ENCODE measurements at places on chromosomes 7 and 10.

- DNase-seq, result no peak
Observed at GRCh38 chr7:83211685-83212084, 49.0 kb upstream of the PCLO start.

DNA sequence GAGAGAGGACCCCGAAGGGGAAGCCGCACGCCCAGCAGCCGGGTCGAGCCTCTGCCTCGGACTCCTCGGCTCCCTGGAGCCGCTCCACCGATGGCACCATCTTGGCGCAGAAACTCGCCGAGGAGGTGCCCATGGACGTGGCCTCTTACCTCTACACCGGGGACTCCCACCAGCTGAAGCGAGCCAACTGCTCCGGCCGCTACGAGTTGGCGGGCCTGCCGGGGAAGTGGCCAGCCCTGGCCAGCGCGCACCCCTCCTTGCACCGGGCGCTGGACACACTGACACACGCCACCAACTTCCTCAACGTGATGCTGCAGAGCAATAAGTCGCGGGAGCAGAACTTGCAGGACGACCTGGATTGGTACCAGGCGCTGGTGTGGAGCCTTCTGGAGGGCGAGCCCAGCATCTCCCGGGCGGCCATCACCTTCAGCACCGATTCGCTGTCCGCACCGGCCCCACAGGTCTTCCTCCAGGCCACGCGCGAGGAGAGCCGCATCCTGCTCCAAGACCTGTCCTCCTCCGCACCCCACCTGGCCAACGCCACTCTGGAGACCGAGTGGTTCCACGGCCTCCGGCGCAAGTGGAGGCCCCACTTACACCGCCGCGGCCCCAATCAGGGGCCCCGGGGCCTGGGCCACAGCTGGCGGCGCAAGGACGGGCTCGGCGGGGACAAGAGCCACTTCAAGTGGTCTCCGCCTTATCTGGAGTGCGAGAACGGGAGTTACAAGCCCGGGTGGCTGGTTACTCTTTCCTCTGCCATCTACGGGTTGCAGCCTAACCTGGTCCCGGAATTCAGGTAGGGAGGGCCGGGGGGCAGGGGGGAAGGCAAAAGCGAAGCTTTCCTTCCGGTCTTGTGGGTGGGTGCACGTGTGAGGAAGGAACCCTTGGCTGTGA, 973 bp downstream of the GPR158 start:
- peak; percentile 40 for DNase-seq

DNA sequence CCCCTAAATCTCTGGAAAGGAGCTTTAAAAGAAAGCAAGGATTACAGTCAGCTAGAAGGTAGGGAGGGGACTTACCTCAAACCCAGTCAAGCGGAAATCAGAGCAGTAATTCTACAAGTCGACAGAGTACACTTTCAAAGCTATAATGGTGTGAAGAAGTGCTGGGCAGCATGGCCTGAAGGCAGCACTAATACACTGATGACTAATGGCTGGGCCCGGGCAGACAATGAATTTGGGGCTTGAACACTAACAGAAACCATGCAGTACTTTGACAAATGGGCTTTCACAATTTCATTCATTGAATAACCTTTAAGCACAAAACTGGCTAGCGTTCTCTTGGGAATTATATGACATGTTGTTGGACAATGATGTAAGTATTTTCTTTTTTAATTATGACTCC, 4.7 kb downstream of the GLI3 start:
- peak; percentile 88 for DNase-seq

- no peak for DNase-seq
Observed at GRCh38 chr7:36929791-36930190, 205.5 kb upstream of the AOAH start.

GRCh38 chr10:95325863-95326262, 35.1 kb upstream of the PDLIM1 start:
- no peak for DNase-seq

GRCh38 chr10:113808168-113808567, 45.7 kb downstream of the DCLRE1A start:
- no peak for DNase-seq

- DNase-seq, result no peak
Observed at GRCh38 chr10:24439935-24440334, 231.0 kb downstream of the KIAA1217 start.

GRCh38 chr7:50513166-50513871, 51.9 kb downstream of the DDC start:
- DNase-seq, result no peak

DNA sequence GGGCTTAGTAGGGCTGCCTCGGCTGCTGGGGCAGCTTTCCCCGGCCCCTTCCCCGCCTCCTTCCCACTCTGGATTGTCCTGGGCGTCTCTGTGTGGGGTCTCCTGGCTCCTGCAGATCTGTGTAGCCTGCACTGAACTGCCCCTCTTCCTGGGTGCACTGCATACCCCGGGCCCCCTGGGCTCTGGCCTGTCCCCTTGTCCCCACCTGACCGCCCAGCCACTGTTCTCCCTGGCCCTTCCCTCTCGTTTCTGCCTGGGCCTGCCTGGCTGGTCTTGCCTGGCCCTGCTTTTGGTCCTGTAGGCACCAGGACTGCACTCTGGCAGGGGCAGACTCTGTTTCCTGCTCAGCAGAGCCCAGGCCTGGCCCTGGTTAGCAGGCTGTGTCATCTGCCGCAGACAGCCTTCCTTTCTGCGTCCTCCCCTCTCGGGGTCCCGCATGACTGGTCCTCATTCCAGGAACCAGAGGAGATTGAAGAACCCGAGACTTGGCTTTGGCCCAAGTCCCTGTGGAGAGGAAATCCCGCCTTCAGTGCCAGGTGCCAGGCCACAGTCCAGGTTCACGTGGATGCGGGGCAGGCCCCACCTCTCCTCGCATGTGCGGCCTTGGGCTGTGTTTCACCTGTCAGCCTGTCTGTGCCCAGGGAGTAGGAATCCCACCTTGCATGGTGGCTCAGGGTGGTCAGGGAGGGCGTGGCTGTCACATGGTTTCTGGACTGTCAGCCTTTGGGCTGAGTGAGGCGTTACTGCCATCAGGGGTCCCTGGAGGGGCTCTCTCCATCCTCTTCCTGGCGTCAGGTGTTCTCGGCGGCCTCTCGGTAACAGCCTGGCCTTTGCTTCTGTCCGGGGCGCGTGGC, 9.2 kb downstream of the INPP5A start:
- no peak for DNase-seq

GRCh38 chr7:2553831-2554581, 1.3 kb downstream of the BRAT1 start:
- no peak for DNase-seq

GRCh38 chr10:37952926-37953325, 23.5 kb downstream of the ZNF25 start:
- DNase-seq, result no peak

DNA sequence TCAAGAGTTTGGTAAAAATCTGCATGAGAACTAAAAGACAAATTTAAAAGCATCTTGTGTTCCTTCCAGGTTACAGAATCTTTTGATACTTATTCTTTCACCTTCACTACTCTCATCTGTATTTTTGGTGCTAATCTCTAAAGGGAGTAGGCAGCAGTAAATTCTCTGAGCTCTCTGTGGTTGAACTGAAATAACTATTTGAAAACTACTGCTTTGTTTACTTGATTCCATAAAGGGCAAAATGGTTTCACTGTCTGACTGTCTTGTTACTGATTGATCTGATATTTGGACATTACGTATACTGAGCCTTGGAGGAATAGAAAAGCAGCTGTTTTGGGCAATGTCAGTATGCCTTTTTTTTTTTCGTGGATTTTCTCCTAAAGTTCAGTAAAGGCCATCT, 103.3 kb downstream of the CHRM2 start:
- peak; percentile 11 for DNase-seq

DNA sequence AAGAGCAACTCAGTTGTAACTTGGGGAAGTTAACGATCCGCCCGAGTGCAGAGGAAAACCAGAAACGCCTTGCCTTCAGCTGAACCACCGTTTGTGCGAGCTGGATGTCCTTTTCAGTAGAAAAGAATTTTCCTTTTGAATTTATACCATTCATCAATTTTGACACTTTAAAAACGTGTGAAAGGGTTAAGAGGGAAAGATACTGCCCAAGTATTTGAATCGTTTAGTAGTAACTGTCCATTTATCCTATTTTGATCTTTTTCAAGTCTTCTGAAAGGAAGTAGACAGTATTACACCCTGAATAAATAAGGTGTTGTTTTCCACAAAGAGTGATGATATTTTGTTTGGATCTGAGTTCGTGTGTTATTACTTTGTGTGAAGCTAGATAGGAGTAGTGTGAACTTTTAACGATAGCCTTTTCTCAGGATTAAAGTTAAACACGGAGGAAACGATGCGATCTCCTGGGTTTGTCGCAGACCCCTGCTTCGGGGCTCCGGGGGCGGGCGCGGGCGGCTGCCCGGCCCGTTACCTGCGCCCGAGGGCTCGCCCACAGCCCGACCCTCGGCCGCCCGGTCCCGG, 830 bp upstream of the BMI1 start:
- DNase-seq, result peak; percentile 24

GRCh38 chr10:48389272-48389671, 82.8 kb downstream of the MAPK8 start:
- peak; percentile 70 for DNase-seq

GRCh38 chr10:26430641-26431163, 7.4 kb upstream of the APBB1IP start:
- no peak for DNase-seq

- no peak for DNase-seq
Observed at GRCh38 chr7:80699721-80700256, 61.3 kb downstream of the CD36 start.

GRCh38 chr10:15167411-15168290, 842 bp downstream of the NMT2 start:
- DNase-seq, result peak; percentile 71

DNA sequence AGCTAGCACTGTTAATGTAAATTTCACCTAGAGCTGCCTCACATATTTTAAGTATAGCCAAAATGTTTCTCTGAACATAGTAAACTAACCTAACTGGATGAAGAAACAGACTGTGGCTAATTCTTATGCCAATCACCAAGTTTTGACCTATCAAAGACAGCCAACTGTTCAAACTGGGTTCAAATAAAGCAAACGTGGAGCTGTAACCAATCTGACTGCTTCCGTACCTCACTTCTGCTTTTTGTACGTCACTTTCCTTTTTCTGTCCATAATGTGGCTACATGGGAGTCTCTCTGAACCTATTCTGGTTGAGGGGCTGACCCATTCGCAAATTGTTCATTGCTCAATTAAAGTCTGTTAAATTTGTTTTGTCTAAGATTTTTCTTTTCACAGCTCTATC, 66.3 kb upstream of the ETV1 start:
- DNase-seq, result no peak

DNA sequence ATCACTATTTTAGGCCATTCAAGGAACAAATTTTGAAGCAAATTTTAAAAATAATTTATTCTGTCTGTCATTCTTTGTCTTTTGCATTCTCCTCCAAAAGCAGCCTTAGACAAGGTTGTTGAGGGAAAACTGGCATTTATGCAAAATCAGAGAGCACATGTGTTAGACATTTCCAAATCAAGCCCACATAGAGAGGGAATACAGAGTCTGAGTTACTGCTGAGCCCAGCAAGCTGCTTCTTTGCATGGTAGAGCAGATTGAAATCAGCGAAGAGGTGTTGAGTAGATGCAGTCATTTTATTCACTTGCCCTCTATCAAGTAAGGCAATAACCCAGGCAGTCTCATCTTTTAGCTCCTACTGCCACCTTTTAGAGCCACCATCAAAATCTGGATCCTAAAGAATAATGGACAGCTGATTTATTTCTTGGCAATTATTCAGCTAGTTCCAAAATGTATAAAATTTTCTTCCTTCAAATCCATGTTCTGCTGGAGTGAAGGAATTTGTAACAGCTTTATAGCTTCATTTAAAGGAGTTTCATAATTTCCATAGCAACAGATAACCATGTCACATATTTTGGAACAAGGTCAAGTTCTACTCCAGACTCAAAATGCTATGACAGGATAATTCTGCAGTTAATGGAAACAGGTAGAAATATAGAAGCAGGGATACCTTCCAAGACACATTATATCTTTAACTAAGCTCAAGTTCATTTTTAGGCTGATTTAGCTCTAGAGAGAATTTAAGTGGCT, 7.3 kb upstream of the PCDH15 start:
- DNase-seq, result no peak
